ENCODE measurements at places on chromosomes 16 and 17.
A peak's percentile ranks its signal among the peaks of the same experiment; 100 is the strongest.

DNA sequence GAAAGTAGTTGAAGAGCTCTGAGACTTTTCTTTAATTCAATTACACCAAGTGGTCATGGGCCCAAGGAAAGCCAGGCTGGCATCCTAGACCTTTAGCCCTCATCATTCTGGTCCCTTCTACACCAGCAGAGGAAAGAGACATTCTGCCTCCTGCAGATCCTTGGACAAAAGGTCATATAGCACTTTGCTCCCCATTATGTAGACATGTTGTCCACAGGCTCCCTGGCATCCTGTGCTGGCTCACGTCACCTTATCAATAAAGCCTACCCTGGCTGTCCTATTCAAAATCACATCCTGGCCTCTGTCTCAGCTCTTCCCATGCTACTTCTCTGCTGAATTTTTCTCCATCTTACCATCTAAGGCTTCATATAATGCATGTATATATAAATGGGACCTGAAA, 61.6 kb upstream of the MAF start:
- DNase-seq: no peak

- no peak for DNase-seq
Observed at GRCh38 chr17:19243838-19244237, 6.7 kb downstream of the EPN2 start.

- DNase-seq: no peak
Observed at GRCh38 chr17:83077939-83078338, 1.5 kb upstream of the METRNL start.

- DNase-seq: no peak
Observed at GRCh38 chr16:79805621-79806020, 205.1 kb upstream of the MAF start.

GRCh38 chr16:66346221-66346620, 20.3 kb upstream of the CDH5 start:
- peak; percentile 26 for DNase-seq

- DNase-seq: no peak
Observed at GRCh38 chr17:13393841-13394710, 207.7 kb downstream of the HS3ST3A1 start.

DNA sequence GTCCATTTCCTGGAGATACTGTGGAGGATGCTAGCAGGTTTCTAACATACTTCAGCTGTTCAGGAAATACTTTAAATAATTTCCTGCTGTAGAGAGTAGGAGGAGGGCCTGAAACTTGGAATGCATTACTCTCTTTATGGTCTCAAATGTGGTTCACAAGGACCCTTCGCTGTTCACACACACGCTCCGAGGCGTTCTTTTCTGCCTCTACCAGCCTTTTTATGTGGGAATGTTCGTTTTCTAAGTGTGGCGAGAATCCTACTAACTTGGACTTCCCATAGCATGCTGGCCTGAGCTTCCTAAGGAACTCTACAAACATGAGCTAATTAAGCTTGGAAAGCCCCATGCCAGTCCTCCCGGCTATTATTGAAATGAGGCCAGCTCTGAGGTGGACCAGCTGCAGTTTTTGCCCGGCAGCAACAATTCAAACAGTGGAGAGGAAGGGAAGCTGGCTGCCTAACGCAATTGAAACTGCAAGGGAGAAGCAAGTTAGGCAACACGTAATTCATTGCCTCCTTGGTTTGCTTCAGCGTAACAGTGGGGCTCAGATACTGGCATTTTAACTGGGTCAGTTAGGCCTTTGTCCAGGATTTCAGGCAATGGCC, 18.9 kb downstream of the KPNA2 start:
- DNase-seq: no peak

GRCh38 chr17:12637015-12637414, 28.7 kb upstream of the MYOCD start:
- no peak for DNase-seq

- DNase-seq: no peak
Observed at GRCh38 chr17:27430882-27431491, 25.3 kb upstream of the KSR1 start.
